Activated CD4-positive, alpha-beta T cell treated with anti-CD3 and anti-CD28 coated beads for 24 hours (primary cell): ENCODE measurements at places on chromosomes 1 and 21.

- DNase-seq = no peak
These were observed 87.6 kb downstream of the GLIS1 start for GRCh38 chr1:53651356-53651755.

DNA sequence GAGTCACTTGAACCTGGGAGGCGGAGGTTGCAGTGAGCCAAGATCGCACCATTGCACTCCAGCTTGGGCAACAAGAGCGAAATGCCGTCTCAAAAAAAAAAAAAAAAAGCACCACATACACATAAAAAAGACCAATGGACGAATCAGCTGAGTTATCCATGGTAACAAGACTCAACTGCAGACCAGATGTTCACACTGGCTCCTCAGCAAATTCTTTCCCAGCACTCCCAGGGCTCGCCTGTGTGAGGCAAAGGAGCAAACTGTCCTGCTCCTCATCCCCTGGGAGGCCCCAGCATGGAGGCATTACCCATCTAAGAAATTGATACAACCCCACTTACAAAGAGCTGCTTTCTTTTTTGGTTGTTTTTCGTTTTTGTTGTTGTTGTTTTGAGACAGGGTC, 3.1 kb downstream of the TMEM234 start:
- no peak for DNase-seq

GRCh38 chr1:213303286-213303685, 252.2 kb downstream of the RPS6KC1 start:
- DNase-seq = no peak

- no peak for DNase-seq
These were observed 108.0 kb downstream of the PTPRU start for GRCh38 chr1:29344336-29344735.

DNA sequence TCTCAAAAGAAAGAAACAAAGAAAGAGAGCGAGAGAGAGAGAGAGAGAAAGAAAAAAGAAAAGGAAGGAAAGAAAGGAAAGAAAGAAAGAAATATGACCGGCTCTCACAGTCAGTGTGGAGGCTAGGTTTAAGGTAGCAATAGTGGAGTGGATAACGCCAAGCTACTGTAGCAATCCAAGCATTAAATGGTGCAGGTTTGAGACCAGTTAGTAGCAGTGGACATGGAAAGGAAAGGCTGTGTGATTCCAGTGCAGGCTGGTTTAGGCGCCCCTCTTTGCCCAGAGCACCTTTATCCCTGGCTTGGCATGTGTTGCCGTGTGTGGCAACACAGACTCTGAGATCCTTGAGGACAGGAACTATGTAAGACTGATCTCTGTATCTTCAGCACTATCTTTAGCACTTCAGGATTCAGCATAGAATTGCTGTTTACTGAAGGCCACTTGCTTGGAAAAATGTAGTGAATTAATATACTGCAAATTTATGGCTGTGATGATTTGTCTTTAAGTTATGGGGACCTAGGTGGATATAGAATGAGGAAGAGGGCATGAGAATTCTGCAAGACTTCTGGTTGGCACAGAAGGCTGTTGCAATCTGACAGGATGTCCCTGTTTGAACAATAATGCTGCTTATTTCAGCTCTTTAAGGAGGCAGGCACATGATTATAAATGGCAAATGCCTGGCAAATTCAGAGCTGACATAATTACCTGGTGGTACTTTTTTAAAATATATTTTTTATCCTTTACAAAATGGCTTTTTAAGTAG, 10.8 kb upstream of the OSBPL9 start:
- DNase-seq = no peak

DNA sequence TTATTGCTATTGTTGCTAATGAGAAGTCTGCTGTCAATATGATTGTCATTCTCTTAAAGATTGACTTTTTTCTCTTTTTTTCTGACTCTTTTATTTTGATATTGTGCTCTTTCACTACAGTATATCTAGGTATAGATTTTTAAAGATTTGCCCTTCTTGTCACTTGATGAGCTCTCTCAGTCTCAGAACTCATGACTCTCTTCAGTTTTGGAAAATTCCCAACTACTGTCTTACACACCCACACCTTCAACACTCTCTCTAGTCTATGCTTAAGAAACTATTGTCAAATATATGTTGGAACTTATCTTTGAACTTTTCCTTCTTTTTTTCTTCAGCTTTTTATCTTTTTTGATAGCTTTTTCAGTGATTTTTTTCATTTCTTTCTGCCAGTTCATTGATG, 50.6 kb downstream of the LMO4 start:
- no peak for DNase-seq

- no peak for DNase-seq
These were observed 12.0 kb downstream of the XCL2 start for GRCh38 chr1:168531615-168532345.

- no peak for DNase-seq
These were observed 175.1 kb downstream of the CAMTA1 start for GRCh38 chr1:6960291-6960811.

- DNase-seq = no peak
These were observed 3.8 kb downstream of the DNASE2B start for GRCh38 chr1:84402060-84402459.

- DNase-seq = no peak
These were observed 21.9 kb upstream of the IVNS1ABP start for GRCh38 chr1:185338719-185339622.
